RWPE1 (cell line): ENCODE measurements at places on chromosomes 2 and 18.

DNA sequence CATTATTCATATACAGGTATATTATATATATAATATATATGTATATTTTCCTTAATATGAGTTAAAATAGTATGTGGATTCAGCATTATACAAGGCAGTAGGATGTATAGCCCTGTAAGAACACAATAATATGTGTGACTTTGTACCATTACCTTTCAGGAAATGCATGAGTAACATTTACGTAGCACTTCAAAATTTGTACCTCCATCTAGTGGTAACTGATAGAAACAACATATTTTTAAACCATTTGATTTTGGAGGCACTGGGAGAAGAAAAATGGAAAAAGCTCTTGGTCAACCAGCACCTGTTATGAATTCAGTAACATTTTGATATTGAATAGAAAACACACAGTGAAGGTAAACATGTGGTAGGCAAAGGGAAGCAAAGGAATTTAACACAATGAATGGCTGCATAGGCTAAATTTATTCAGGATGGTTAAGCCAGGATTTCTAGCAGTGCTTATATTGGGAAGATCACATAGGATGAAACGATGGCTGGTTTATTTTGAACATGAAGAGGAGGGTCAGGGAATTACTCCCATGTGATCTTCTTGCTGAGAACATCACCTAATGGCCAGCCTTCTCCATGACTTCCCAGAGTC is 565.5 kb downstream of the CCDC85A start:
- peak; percentile 12 for DNase-seq

DNA sequence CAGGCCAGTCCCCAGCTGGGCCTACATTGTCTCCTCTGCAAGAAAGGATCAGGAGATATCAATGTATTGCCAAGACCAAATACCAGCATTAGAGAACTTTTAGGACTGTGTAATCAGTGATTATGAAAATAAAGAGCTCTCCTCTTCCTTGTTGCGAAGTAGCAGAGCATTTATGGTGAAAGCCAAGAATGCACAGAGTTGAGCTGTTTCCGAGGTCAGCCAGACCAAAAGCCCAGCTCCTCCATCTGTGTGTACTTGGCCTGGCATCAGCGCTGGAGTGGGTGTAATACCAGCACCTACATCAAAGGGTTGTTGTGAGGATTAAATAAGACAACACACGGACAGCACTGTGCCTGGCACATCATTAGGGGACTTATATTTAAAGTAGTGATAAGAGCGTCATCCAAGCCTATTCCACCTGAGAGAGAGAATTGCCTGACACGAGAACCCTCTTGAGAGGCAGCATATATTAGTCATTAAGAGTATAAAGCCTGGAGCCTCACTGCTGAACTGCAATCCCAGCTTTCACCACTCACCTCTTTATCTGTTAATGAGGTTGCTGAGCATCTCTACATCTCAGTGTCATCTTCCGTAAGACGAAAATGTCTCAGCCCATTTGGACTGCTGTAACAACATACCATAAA is 7.4 kb upstream of the SLC16A14 start:
- no peak for DNase-seq

DNA sequence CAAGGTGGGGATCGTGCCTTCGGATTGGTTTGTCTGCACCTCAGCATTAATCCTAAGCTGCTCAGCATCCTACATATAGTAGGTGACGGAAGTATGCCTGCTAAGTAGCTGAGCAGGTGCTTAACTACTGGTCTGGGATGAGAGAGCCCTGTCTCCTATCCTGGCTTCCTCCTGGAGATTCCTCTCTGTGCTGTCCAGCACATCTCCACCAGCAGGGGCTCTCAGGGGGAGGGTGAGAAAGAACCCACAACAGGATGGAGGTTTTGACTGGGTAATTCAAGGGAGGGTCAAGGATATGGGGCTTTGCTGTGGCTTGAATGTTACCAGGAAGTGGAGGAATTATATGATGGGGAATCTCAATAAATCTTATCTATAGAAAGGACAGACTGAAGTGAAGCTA is 45.4 kb upstream of the KIF5C start:
- DNase-seq = no peak

- DNase-seq = no peak
Observed at GRCh38 chr18:14914121-14914520, 166.1 kb downstream of the ANKRD30B start.

GRCh38 chr2:159209341-159210306 is 76.9 kb downstream of the WDSUB1 start:
- no peak for DNase-seq

DNA sequence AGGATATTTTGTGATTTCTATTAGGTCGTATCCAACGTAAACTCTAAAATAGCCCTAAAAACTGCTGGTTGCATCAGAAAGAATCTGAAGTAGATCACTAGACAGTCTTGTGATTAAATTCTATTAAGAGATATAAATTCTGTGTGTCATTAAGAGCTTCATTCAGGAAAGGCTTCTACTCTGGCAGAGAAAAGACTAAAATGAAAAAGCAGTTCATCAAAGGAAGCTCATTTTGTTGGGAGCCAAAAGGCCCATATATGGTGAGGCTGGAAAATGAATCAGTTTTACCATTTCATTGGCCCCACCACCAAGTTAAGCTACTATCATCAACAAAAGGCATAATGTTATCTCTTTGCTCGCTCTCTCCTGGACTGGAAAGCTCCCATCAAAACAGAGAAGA is 261.1 kb downstream of the SATB2 start:
- no peak for DNase-seq

DNA sequence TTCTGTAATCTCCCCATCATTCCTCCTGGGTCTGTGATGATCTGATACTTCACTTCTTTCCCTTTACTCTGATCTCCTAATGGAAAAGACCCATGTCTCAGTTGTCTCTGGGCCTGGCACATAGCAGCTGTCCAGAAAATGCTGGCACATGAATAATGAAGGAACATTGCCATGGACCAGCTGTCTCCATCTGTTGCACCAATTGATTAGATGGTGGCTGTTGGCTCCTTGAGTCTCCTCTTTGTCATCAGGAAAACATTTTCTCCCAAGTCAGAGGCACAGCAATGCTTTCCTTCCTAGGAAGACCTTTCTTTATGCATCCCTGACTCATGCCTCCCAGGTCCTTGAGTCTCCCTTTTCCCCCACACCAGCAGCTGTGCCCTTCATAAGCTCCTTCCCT is 286.2 kb upstream of the CXCR4 start:
- DNase-seq = no peak
